ENCODE measurements at places on chromosomes 2 and 18.

DNA sequence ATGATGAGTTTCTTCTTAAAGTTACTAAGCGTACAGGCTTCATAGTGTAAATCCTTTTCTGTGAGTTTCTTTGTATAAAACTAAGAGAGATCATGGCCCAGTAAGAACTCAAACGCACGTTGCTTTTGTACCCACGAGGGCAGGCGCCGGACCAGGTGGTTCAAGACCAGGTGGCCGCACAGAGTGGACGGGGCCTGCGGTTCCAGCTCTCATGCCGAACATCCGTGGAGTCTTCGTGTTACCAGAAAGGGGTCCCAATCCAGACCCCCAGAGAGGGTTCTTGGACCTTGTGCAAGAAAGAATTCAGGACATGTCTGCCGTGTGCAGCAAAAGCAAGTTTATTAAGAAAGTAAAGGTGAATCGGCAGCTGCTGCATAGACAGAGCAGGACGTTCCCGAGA lies 53.0 kb downstream of the KCNG2 start:
- no peak for DNase-seq

DNA sequence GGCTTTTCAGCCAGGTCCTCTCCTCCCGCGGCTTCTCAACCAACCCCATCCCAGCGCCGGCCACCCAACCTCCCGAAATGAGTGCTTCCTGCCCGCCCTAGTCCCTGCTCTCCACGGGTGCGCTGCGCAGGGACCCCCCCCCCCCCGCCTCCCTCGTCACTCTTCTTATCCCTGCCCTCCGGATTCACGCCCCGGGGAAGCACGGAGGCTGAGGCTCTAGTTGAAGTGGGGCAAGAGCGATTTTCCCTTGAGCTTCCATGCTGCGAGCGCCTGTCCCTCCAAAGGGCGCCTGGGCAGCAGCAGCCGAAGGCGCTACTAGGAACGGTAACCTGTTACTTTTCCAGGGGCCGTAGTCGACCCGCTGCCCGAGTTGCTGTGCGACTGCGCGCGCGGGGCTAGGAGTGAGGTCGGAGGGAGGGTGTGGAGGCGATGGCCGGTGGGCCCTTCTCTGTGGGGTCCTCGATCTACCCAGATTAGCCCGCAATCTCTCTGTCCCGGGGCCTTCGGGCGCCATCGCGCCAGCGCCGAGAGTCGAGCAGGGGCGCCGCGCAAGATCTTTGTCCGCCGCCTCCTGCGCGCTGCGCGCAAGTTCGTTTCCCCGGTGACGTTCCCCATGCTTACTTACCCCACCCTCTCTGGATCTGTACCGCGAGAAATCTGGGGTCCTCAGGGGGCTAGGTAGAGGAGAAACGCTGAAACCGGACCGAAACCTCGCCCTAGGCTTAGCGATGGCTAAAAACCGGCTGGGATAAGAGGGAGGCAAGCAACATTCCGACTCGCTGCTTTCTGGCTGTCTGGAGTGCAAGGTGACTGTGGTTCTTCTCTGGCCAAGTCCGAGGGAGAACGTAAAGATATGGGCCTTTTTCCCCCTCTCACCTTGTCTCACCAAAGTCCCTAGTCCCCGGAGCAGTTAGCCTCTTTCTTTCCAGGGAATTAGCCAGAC lies 677 bp downstream of the GAD1 start:
- no peak for DNase-seq

DNA sequence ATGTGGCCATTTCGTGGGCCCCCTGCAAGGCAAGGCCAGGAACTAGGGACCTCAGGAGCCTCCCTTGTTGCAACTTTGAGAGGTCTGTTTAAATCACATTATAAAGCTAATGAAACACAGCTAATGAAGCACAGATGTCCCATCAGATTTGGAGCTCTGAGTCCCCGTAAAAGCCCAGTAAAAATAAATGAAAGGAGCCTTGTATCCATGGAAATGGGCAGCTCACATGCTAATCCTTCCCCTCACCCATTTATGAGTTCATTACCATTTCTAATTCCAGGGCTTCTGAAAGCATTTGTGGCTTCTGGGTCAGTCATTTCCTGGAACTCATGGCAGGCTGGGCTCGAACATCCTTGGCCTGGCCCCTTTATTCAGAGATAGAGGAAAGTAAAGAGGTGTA lies 274.8 kb downstream of the SS18 start:
- DNase-seq = no peak

DNA sequence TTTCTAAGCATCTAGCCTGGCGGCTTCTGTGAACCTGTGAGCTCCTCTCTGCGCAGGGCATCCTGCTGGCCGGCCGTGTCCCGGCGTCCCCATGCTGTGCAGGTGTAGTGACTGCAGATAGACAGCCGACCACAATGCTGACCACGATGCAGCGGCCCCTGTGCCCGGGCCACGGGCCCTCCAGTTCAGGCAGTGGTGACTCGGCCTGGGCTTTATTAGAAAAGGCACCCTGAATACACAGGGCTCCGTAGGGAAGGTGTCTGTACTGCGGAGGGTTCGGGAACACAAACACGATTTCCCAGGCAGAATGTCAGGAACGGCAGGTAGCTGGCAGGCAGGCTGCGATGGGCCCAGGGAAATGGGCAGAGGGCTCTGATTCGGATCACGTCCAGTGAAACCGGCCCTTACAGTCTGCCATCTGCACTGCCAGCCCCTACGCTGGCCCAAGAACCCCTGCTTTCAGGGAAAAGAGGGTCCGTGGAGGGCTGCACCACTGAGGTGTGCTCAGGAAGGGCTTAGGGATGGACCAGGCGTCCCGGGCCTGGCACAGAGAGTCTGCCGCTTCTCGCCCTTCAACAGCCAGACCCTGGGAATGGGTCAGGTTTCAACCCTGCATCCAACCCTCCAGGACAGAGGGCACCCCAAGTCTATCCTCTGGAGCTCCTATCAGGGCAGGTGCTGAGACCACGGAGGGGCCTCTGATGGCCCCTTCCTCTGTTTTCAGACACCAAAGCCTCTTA lies 196.5 kb downstream of the HDAC4 start:
- no peak for DNase-seq

- no peak for DNase-seq
Observed at GRCh38 chr2:6590442-6590841, 275.3 kb downstream of the CMPK2 start.

- DNase-seq = no peak
Observed at GRCh38 chr18:46298511-46298910, 194.3 kb downstream of the HAUS1 start.
